Heart left ventricle (tissue), 16 donors: ENCODE measurements at places on chromosomes 6 and 20. TPM values are rescaled to one million over a fixed set of nuclear protein-coding genes. Genes with fewer than 3 reads are reported as not detected.

DNA sequence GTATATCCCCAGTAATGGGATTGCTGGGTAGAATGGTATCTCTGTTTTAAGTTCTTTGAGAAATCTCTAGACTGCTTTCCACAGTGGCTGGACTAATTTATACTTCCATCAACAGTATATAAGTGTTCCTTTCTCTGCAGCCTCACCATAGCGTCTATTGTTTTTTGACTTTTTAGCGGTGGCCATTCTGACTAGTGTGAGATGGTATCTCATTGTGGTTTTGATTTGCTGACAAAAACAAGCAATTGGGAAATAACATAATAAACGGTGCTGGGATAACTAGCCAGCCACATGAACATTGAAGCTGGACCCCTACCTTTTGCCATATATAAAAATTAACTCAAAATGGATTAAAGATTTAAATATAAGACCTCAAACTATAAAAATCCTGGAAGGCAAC lies 14.2 kb downstream of the OR2A4 start:
- H3K4me3 ChIP-seq, result no peak overlapping the region
- no peak for DNase-seq
- no peak overlapping the region for H3K27ac ChIP-seq

GRCh38 chr6:153085239-153085638 lies 45.8 kb downstream of the RGS17 start:
- no peak overlapping the region for H3K27ac ChIP-seq
- no peaks in the 10 kb centered on the region for H3K27me3 ChIP-seq
- H3K4me1 ChIP-seq, result no peaks in the 10 kb centered on the region

DNA sequence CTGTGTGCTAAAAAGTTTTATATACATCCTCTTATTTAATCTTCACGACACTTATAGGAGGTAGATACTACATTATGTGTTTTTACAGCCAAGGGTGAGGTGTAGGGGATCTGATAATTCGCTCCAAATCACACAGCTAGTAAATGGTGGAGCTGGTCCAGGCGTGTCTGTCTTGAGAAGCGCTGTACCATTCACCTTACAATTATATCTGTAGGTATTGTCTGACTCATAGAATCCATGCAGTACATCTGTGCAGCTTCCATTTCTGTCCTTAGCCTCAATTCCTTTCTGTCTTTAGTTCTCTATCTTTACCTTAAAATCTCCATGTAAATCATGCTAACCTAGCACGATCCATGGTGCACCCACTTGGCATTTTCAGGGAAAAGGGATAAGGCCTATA lies 120.7 kb downstream of the CARMIL1 start:
- H3K4me1 ChIP-seq, result peaks cover 3% of the 10 kb centered on the region
- H3K4me3 ChIP-seq, result no peak overlapping the region

- H3K4me1 ChIP-seq, result no peaks in the 10 kb centered on the region
- no peak overlapping the region for H3K27ac ChIP-seq
- no peaks in the 10 kb centered on the region for H3K36me3 ChIP-seq
These were observed 70.8 kb downstream of the BMP2 start for GRCh38 chr20:6838181-6838826.

- H3K27ac ChIP-seq, result no peak overlapping the region
- H3K36me3 ChIP-seq, result no peaks in the 10 kb centered on the region
- no peak for DNase-seq
- H3K4me1 ChIP-seq, result no peaks in the 10 kb centered on the region
These were observed 8.9 kb downstream of the TRIM10 start for GRCh38 chr6:30152016-30152673.

DNA sequence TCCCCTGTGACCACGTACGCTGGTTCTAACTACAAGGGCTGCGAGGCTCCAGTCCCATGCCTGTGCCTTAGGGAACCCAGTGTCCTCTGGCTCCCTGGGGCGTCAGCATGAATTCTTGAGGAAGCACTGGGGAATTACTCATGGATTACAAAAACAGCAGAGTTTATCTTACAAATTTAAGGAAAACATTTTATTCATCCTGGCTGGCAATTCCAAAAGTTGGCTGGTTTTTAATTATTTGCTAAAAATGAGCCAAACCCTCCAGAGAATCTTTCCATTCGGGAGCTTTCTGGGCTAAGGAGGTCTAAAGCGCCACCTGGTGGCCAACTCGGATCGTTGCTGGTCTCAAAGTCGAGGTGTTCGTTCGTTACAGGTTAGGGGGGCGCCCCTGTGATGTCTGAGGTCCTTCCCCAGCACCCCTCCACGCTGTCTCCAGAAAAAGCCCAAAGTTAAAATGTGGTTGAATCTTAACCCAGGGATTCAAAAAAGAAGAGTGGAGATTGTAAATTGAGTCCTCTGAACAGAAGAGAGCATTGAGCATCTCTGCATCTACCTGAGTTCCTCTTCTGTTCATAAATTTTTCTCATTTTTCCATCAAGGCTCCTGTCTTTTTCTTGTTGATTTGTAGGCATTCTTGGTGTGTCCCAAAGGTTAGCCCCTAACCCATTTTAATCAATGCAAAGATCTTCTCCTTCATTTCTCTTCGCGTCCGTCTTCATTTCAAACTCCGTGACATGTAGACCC lies 99.4 kb downstream of the BFSP1 start:
- no peaks in the 10 kb centered on the region for H3K27me3 ChIP-seq
- no peak overlapping the region for H3K4me3 ChIP-seq
- peak; percentile 37 for DNase-seq
- H3K27ac ChIP-seq, result no peak overlapping the region
- no peaks in the 10 kb centered on the region for H3K36me3 ChIP-seq
- H3K4me1 ChIP-seq, result peaks cover 5% of the 10 kb centered on the region

GRCh38 chr20:51353491-51353890 lies 189.0 kb downstream of the NFATC2 start:
- H3K4me1 ChIP-seq, result no peaks in the 10 kb centered on the region
- H3K27ac ChIP-seq, result no peak overlapping the region
- DNase-seq, result no peak
- H3K27me3 ChIP-seq, result no peaks in the 10 kb centered on the region
- no peak overlapping the region for H3K4me3 ChIP-seq
- H3K36me3 ChIP-seq, result no peaks in the 10 kb centered on the region

DNA sequence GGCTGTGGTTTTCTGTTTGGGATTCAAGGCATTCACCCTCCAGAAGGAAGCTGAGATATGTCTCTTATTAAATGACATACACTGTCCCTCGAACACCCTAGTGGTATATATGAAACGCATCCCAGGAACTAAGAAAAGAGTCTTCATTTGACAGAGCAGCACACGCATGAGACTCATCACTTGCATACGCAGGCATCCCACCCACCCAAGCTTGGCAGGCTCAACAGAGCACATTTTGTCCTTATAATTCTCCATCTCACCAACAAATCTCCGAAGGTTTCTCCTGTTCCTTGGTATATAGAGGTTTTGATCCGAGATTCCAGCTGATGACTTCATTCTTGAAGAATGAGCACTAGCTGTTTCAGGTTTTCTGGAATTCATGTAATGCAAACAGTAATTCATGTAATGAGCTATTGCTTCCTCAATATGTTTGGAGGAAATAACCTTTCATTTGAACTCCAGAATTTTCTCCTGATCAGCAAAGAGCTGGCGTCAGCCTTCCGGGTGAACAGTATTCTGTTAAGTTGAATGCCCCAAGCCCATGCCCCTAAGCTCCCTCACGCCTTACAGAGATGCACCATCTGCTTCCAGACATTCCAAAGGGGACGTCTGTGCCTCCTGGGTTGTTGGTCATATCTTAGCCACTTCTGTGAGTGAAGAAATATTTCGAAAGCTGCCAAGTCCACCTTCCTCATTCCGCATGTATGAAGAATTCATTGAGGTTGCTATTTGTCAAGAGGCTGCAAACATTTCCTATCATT lies 66.0 kb upstream of the CDH4 start:
- H3K4me3 ChIP-seq, result no peak overlapping the region

DNA sequence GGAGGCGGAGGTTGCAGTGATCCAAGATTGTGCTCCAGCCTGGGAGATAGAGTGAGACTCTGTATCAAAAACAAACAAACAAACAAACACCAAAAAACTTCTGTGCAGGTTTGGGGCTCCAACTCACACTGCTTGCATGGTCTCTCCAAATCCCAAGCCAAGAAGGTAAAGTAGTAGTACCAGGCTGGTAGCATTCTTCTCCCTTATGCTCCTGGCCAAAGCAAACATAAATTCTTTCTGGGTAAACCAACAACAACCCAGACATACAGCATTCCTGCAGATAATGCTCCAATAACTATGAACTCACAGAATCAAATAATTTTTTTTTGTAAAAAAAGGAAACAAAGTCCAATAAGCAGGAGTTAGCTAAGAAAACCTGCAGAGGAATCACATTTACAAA lies 57.8 kb upstream of the KLHL31 start:
- no peak overlapping the region for H3K27ac ChIP-seq
- H3K4me1 ChIP-seq, result peaks cover 3% of the 10 kb centered on the region
- no peaks in the 10 kb centered on the region for H3K36me3 ChIP-seq
- H3K4me3 ChIP-seq, result no peak overlapping the region
- H3K27me3 ChIP-seq, result no peaks in the 10 kb centered on the region

GRCh38 chr20:49691818-49692568 lies 21.7 kb downstream of the B4GALT5 start:
- H3K4me1 ChIP-seq, result peaks cover 86% of the 10 kb centered on the region
- no peak for DNase-seq
- H3K4me3 ChIP-seq, result no peak overlapping the region
- H3K27me3 ChIP-seq, result no peaks in the 10 kb centered on the region

- DNase-seq, result no peak
- no peaks in the 10 kb centered on the region for H3K36me3 ChIP-seq
- no peaks in the 10 kb centered on the region for H3K27me3 ChIP-seq
- H3K27ac ChIP-seq, result no peak overlapping the region
These were observed 22.6 kb downstream of the NOL4L start for GRCh38 chr20:32562495-32562911.

DNA sequence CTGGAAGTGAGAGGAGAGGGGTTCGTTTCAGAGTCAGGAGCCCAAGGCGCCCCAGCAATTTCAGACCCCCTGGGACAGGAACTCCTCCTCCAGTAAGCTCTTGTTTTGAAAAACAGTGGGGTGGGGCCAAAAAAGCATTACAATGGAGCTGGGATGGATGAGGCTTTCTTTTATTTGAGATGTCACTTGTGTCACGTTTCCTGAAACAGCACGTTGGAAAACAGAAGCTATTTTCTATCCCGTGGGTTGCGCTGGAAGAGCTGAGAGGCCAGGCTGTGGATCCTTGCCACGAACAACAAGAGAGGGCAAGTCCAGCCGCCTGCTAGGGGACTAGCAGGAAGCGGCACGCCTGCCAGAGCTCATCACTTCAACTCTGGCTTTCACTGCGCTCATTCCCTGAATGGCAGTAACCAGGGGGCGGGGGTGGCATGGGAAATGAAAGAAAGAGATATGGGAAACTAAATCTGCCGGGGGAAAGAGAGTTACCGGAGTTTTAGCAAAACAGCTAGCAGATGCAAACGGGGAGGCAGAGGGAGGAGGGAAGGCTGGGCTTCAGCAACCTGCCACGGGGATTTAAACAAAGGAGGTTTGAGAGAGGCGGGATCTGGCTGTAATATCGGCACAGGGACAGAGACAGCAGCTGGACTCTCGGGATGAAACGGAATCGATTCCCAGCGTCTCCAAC lies 34.6 kb downstream of the GCNT2 start:
- H3K27me3 ChIP-seq, result no peaks in the 10 kb centered on the region
- peak overlapping the region; percentile 76 for H3K27ac ChIP-seq
- H3K4me3 ChIP-seq, result peak overlapping the region; percentile 48
- DNase-seq, result peak; percentile 80

- H3K4me3 ChIP-seq, result peak overlapping the region; percentile 98
- H3K36me3 ChIP-seq, result no peaks in the 10 kb centered on the region
- peak; percentile 47 for DNase-seq
- H3K4me1 ChIP-seq, result peaks cover 12% of the 10 kb centered on the region
- no peaks in the 10 kb centered on the region for H3K27me3 ChIP-seq
These were observed 611 bp downstream of the EPB41L2 start for GRCh38 chr6:131062241-131063027.

DNA sequence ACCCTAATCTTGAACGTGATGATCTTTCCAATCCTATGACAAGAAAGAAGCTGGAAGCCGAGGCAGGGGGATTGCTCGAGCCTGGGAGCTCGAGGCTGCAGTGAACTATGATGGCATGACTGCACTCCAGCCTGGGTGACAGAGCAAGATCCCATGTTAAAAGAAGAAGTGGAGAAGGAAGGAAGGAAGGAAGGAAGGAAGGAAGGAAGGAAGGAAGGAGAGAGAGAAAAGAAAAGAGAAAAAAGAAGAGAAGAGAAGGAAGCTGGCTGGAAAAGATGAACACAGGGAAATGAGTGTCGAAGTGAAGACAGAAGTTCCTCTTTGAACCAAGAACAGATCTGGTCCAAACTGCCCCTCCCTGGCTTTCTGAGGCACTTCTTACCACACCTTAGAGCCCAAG lies 136.0 kb upstream of the PRND start:
- no peak overlapping the region for H3K27ac ChIP-seq
- H3K4me3 ChIP-seq, result no peak overlapping the region
- no peak for DNase-seq
- H3K4me1 ChIP-seq, result no peaks in the 10 kb centered on the region

HLA-A gene
- total RNA-seq, result 272 TPM

NKX2-4 gene
- total RNA-seq, result not detected

SNRPB2 gene
- 31.3 TPM for total RNA-seq

RAET1E gene
- 0.12 TPM for total RNA-seq

FKBP1C gene
- not detected for total RNA-seq

GRM4 gene
- not detected for total RNA-seq
